Psoas muscle (tissue), 8 donors: ENCODE measurements at places on chromosomes 1 and 21. TPM values are rescaled to one million over a fixed set of nuclear protein-coding genes. Genes with fewer than 3 reads are reported as not detected.
A peak's percentile ranks its signal among the peaks of the same experiment; 100 is the strongest.

GRCh38 chr1:208132287-208132882 is 111.8 kb downstream of the PLXNA2 start:
- DNase-seq, result peak; percentile 82

DNA sequence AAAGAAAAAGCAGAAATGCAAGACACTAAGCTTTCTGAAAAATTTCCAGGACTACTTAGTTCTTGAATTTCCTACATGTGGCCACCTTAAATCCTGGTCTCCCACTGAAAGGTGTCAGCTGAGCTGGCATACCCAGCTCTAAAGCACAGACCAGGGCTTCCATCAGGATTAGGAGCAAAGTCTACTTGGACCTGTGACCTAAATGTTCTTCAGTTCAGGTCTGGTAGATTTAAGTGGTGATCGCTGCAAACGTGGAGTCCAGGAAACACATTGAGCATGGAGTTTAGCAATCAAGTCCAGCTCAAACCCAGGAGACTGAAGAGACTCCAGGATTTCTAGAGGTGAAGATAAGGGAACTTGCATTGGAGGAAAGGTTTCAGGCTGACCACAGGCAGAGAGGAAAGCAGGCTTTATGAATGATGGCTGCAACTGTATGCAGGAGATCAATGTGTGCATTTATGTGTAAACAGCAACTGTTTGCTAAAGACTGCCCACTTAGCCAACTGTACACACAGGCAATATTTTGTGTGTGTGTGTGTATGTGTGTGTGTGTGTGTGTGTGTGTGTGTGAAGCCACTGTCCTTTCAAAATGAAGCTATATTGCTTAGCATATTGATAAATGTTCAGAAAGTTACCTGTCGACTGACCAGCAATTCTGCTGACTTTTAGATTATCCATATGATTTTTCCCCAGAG is 75.2 kb downstream of the LMX1A start:
- no peak for DNase-seq

DNA sequence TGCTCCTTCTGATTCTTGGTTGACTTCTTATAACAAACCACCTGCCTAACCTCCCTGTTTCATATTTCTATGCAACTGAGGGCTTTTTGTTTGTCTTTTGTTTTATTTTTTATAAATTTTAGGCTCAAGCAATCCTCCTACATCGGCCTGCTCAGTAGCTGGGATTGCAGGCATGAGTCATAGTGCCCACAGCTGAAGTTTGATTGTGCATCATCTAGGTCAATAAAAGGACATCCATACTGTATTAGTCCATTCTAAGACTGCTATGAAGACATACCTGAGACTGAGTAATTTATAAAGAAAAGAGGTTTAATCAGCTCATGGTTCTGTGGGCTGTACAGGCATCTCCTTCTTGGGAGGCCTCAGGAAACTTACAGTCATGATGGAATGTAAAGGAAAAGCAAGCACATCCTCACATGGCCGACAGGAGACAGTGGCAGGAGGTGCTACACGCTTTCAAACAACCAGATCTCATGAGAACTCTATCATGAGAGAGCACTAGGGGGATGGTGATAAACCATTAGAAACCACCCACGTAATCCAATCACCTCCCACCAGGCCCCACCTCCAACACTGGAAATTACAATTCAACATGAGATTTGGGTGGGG is 285.0 kb downstream of the SIPA1L2 start:
- DNase-seq, result no peak

- no peak for DNase-seq
Observed at GRCh38 chr1:183218971-183219615, 33.0 kb downstream of the LAMC2 start.

DNA sequence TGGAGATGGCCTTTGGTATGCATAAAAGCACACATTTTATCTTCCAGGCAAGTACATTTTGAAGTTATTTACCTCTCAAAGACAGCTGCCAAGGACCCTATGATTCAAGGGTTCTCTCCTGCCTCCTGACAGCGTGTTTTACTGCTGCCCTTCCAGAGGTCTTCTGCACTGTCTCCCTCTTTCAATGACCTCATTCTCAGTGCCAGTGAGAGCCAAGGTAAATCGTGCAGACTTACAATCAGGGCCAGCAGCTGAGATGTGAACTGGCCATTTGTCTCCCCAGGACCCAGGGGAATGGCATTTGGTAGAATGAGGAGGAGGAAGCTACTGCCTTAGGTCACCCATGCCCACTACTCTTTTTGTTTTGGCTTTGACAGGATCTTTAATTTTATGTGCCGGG is 84.2 kb upstream of the FGGY start:
- no peak for DNase-seq

- no peak for DNase-seq
Observed at GRCh38 chr1:165914136-165914798, 86.9 kb downstream of the UCK2 start.

DNA sequence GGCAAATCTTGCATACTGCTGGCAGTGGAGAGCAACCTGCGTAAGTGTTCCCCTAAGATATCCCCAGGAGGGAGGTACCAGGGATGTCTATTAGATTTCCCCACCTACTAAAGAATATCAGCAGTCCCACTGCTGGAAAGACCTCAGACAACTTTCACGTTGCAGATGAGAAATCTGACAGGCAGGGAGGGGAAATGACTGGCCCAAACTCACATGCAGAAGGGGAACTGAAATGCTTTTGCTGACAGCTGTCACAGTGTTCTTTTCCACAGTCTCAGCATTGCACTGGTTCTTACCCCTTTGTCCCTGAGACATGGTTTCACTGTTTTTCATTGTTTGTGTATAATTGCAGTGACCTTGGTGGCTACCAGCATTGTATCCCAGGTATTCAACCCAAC is 84.8 kb upstream of the ATP1A1 start:
- no peak for DNase-seq

DNA sequence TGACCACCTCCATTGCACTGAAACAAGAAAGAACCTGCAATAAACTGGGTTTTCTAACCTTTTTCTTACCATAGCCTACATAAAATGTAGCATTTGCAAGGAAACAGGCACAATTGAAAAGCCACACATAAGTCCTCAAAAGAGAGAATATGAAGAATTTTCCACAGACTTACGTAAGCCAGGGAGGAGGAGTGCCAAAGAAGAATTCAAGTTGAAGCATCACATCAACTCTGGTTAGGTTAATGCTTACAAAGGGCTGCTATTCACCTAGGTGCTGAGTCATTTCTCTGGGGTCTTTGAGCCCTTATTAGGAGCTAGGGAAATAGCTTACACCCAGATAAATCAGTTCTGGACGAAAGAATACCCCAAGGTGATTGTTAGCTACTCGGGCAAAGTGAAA is 9.6 kb downstream of the OSCP1 start:
- no peak for DNase-seq

DNA sequence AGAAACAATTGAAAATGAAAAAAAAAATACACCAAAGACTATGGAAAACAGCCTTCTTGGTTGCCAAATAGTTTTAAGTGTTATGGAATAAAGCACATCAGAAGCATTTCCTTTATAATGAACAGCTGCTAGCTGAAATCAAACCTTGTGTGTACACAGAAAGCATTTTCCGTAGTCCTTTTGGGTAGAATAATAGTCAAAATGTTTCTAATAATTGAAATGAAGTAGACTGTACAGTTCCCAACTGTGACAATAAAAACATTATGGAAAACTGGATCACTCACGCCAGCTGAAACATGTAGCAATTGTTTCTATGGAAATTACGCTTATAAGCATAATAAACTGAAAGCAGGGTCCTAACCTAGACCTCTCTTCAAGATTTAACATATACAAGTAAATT is 856.3 kb upstream of the B3GALT2 start:
- no peak for DNase-seq

DNA sequence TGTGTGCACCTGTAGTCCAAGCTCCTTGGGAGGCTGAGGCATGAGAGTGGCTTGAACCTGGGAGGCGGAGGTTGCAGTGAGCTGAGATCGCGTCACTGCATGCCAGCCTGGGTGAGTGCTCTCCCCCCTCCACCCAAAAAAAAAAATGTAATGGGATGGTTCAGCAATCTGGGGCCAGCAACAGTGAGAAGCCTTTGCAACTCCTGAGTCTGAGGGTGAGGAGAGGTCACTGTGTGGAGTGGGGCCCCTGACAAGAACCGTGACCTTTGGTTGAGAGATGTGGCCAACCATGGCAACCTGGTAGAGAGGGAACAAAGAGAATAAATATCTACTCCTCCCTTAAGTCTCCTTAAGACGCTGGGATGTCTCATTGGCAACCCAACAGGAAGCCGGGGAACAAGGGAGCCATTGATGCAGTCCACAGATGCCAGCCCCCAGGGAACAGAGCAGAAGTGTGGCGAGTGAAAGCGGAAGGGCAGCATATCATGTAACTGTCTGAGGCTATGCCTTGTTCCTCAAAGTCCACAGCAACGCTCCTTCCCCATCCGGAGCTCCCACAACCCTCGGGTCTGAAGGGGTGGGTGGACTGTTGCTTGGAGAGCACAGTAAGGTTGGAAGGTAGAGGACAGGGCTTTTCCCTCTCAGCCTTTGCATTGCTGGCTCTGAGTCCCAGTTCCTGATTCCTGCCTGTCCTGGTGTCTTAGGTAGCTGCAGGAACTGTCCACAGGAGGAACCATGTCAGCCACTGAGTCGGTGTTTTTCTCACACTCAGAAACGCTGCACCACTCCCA is 8.3 kb downstream of the TRNP1 start:
- peak; percentile 64 for DNase-seq

- no peak for DNase-seq
Observed at GRCh38 chr21:43667191-43667904, 8.0 kb downstream of the RRP1B start.

- no peak for DNase-seq
Observed at GRCh38 chr1:98305362-98305761, 356.2 kb upstream of the SNX7 start.

HEYL gene
- 10.0 TPM for total RNA-seq

OR2T11 gene
- total RNA-seq, result not detected

CSF3R gene
- 5.5 TPM for total RNA-seq

GIPC2 gene
- 1.3 TPM for total RNA-seq

CYP4A11 gene
- not detected for total RNA-seq

ADAM30 gene
- not detected for total RNA-seq
